ENCODE measurements at places on chromosomes 6 and 20.

DNA sequence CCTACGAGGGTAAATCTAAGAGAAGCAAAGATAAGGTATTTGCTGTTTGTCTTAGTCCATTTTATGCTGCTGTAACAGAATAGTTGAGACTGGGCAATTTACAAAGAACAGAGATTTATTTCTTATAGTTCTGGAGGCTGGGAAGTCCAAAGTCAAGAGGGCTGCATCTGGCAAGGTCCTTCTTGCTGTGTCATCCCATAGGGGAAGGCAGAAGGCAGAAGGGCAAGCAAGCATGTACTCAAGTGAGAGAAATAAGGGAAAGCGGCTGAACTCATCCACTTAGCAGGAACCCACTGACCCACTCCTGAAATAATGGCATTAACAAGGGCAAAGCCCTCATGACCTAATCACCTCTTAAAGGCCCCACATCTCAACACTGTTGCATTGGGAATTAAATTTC, 102.7 kb downstream of the AGPAT4 start:
- DNase-seq: no peak

DNA sequence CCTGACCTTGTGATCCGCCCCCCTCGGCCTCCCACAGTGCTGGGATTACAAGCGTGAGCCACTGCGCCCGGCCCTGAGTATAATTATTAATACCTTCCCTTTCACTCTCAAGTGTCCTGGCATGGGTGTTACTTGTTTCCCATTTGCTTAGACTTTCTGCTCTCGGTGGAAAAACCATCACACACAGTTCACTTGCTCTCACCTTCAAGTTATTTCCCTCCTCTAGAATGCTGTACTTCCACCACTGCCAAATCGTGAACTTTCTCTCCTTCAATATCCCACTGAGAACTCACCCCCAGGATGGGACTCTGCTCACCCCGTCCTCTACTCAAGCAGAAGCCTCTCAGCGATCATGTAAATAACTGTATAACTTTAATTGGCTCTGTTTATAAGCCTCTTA, 4.6 kb upstream of the HIVEP1 start:
- DNase-seq: no peak

GRCh38 chr6:168756009-168756634, 315.1 kb downstream of the SMOC2 start:
- no peak for DNase-seq

DNA sequence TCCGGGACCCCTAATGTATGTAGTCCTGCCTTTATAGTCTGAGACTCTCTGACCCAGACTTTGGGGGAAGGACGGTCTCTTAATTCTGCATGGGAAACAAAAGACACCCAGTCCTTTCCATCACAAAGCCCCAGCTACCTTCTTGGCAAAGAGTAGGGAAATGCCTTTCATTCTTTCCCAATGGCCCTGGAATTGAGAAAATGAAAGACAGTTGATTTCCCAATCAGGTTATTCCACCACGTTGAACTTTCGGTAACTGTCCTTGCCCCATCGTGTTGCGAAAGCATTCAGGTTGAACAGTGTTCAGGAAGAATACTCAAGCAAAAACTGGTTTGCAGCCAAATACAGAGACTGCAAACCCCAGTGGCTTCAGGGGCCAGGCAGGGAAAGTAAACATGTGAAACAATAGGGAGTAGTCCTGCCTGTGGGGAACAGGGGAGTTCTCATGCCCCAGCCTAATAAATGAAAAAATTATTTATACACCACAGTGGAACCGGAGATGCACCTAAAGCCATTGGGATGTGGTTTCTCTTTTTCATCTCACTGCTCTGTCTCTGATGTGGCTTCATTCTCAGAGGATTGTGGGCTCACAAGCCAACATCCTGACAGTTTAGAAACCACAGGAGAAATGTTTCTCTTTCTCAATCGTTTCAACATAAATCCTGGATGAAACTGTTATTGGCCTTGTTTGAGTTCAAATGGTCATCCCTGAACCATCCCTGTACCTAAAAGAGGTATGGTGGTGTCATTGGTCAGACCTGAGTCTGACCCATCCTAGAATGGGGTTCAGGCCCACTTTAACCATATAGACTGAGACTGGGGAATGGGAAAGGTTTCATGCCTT, 44.2 kb upstream of the SLC9A8 start:
- DNase-seq: no peak

GRCh38 chr20:19995220-19995863, 21.8 kb upstream of the NAA20 start:
- DNase-seq: no peak

GRCh38 chr6:2725999-2726567, 24.6 kb downstream of the MYLK4 start:
- DNase-seq: peak; percentile 37
